ENCODE measurements at places on chromosomes 4 and X. TPM values are rescaled to one million over a fixed set of nuclear protein-coding genes. Genes with fewer than 3 reads are reported as not detected.

DNA sequence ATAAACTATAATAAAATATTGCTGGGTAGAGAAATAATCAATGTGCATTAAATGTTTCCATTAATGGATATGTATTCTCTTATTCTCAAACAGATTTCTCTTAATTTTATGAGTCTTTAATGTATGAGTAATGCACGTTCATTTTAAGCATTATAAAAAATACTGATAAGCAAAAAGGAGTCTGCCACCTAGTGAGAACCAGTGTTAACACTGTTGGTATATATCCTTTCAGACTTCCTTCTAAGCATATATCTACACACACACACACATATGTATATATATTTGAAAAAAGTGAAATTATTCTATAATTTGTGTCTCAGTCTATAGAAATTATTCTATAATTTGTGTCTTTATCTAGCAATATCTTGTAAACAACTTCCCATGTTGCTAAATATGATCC is 49.9 kb upstream of the MTMR1 start:
- no peak for DNase-seq

DNA sequence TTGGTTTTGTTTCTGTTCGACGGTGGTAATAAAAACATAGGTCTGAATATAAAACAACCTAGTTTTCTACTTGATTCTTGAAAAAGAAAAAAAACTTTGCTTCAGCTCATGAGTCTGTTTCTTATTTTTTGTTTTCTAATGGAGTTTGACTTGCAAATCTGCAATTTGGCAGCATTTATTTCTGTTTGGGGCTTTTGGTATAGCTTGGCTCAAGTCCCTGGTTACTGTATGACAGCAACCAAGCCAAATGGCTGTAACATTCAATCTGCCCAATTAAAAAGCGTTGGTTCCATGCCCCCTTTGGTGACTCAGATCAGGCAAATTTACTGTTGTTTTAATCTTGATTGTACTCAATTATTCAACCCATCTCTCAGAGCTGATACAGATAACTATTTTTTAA is 263.4 kb downstream of the GRIA3 start:
- no peak for DNase-seq

DNA sequence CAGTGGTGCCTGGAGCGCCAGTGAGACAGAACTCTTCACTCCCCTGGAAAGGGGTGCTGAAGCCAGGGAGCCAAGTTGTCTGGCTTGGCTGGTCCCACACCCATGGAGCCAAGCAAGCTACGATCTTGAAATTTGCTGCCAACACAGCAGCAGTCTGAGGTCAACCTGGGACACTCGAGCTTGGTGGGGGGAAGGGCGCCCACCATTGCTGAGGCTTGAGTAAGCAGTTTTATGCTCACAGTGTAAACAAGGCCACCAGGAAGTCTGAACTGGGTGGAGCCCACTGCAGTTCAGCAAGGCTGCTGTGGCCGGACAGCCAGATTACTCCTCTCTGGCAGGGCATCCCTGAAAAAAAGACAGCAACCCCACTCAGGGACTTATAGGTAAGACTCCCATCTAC is 149.5 kb downstream of the EDA2R start:
- DNase-seq: no peak

GRCh38 chr4:85151371-85151770 is 184.9 kb upstream of the WDFY3 start:
- DNase-seq: no peak

GRCh38 chr4:120837656-120838055 is 84.9 kb downstream of the PRDM5 start:
- DNase-seq: no peak

DNA sequence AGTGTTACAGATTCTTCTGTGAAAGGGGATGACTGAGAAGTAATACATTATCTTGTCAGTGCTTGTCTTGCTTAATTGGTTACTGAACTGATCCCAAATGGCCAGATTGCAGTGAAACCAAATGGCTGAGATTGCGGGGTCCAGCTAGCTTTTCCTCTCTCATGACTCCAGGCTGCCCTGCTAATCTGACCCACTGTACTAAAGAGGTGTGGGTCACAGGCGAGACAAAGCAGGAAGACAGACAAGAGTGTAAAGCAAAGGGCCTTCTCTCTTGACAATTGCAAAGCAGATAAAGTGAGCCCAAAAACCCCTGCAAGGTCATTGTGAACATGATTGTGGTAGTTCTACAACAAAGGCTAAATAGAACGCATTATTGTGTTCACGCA is 2.1 kb downstream of the TMEM150C start:
- no peak for DNase-seq

- no peak for DNase-seq
These were observed 52.4 kb downstream of the SEPTIN11 start for GRCh38 chr4:77001907-77002306.

Gene BTK
- total RNA-seq: 0.07 TPM

Gene MAGEA11
- total RNA-seq: 0.18 TPM

Gene CYP2U1
- 1.5 TPM for total RNA-seq

Gene ASB5
- 0.31 TPM for total RNA-seq
